ENCODE measurements at places on chromosomes 1 and 21. TPM values are rescaled to one million over a fixed set of nuclear protein-coding genes. Genes with fewer than 3 reads are reported as not detected.

The S100A10 gene
- 247 TPM for total RNA-seq

The LAMC2 gene
- 0.53 TPM for total RNA-seq

The SLAMF9 gene
- not detected for total RNA-seq

The KRTAP25-1 gene
- not detected for total RNA-seq

The NOC2L gene
- 89.1 TPM for total RNA-seq

The KRTAP21-2 gene
- not detected for total RNA-seq

The WNT2B gene
- 3.1 TPM for total RNA-seq

All from thoracic aorta endothelial cell (primary cell).